ENCODE measurements at places on chromosomes 11 and 22.

- DNase-seq = no peak
Measured at GRCh38 chr22:30864441-30865420, 103.8 kb downstream of the MORC2 start.

- DNase-seq = no peak
Measured at GRCh38 chr11:96647621-96648020, 257.8 kb downstream of the JRKL start.

- no peak for DNase-seq
Measured at GRCh38 chr11:67449116-67449844, 3.2 kb downstream of the GPR152 start.

DNA sequence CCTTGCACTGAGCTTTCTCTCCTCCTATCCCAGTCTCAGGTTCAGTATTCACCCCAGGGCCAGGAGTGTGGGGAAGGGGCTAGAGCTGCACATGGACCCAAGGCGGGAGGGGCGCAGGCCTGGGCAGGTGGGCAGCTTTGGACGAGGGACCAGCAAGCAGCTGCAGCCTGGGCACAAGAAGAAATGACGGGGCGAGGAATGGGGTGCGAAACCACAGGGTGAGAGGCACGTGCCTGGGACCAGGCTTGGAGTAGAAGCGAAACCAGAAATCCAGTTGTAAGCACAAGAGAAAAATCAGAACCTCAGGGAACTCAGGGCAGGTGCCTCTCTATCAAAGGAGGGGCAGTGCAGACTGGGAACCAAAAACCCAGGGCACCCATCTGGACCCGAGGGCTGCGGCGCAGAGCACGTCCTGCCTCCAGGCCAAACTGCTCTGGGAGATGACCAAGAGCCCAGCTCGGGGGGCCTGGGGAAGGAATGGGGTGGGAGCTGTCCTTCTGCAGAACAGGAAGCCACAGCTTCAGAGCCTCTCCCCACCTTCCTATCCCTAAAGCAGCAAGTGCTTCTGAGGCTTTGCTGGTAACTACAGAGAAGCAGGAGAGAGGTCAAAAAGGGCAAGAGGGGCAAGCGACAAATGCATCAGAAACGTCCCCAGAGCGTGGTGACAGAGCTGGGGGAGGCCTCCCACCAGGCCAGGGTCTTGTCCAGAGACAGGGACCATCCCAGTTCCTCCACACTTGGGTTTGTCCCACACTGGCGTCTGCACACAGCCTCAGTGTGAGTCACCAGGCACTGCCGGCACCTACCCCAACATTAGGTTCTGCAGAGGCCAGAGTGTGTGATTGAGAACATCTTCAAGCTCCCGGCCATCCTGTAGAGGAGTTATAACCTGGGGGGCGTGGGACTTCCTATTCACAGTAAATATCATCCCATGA, 18.3 kb upstream of the TMPRSS4 start:
- DNase-seq = no peak

GRCh38 chr22:38879108-38879729, 7.2 kb upstream of the CBX6 start:
- DNase-seq = no peak

DNA sequence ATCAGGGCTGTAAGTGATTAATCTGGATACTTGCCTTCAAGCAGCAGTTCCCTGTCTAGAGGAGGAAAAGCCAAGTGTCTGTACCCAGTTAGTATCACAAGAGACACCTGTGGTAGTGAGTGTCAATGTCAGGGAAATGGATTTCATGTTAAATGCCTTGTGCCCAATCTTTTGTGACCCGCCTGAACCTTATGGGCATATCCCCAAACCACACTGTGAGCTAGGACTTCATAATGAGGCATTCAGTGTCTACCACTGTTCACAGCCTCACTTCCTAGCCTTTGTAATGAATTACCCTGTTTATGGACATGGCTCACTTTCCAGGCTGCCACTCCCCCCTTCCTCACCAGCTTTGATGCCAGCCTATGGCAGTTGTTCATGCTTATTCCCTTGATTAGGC, 125.1 kb downstream of the TRIM44 start:
- no peak for DNase-seq

DNA sequence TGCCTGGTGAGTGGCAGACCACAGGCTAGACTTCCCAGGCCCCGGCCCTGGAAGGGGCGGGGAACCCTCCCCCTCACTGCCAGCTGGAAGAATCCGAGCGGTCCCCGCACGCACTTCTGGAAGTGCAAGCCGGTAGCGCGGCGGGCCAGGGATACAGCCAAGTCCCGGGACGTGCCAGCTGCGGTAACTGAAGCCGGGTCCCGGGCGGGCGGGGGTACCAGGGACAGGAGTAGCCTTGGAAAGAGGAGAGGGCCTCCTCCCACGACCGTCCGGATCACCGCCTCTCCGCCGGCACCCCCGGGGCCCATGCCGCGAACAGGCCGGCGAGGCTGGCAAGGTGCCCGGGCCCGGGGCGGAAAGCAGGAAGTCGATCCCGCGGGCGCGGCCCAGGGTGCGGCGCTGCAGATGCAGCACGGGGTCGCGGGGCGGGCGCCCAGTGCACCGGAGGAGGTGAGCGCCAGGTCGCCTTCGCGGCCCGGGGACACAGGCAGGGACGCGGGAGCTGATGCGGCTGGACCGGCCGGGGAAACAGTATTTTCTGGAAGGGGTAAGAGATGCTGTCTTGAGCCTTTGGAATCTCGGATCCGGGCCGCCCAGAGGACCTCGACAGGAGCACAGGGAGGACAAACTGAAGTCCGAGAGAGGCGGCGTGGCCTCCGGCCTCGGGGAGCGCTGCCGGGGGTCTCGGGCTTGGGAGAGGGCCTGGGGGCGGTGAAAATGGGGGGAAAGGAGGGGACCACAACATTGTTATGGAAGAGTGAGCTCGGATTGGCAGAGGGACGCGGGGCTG, 783 bp upstream of the SLC35C1 start:
- peak; percentile 65 for DNase-seq

DNA sequence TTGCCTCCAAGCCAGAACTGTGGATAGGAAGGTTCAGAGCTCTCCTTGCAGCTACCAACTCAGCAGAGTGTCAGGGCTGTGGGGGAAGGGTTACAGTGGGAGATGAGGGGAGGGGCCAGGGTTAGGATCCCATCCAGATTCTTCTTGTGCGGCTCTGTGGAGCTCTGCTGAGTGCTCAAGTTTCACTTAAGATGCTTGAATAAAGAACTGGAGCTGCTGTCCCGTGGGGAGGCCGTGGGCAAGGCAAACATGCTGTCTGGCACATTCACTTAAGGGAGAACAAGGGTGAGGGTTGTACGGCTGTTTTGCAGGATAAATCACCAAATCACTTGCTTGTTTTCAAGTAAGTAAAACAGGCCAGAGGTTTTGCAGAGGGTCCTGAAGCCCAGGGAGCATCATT, 197.1 kb downstream of the FAM76B start:
- DNase-seq = peak; percentile 71

- no peak for DNase-seq
Measured at GRCh38 chr22:32423664-32424063, 11.6 kb upstream of the RTCB start.

DNA sequence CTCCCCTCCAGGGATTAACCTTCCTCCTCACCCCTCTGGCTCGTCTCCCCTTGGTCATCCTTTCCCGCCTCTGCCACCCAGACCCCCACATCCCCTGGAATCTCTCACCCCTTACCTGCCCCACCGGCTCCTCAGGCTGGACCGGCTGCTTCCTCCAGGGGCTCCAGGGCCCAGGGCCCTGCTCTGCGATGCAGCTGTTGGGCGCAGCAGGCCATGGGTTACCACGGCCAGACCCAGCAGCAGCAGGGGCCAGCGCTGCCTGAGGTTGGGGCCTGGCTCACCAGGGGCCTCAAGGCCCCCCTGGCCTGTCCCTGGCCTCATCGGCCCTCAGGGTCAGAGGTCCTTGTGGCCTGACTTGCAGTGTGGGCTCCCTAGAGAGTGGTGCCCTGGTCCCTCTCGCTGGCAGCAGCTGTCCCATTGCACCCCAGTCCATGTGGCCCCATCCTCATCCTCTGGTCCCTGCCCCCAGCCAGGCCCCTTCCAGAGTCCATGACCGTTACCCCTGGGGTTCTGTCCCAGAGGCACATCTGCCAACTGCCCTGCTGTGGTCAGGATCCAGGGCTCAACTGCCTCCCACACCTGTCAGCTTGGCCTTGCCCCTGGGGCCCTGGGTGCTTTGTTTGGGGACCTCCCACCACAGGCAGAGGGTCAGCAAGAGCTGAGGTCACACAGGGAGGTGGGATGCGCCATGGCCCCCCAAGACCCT, at the start of gene IGLL1:
IGLL1 (minus strand) TSS at position 421 of the 706 bp plus-strand sequence; CDS start at position 321, 100 bp downstream.
- DNase-seq = no peak

DNA sequence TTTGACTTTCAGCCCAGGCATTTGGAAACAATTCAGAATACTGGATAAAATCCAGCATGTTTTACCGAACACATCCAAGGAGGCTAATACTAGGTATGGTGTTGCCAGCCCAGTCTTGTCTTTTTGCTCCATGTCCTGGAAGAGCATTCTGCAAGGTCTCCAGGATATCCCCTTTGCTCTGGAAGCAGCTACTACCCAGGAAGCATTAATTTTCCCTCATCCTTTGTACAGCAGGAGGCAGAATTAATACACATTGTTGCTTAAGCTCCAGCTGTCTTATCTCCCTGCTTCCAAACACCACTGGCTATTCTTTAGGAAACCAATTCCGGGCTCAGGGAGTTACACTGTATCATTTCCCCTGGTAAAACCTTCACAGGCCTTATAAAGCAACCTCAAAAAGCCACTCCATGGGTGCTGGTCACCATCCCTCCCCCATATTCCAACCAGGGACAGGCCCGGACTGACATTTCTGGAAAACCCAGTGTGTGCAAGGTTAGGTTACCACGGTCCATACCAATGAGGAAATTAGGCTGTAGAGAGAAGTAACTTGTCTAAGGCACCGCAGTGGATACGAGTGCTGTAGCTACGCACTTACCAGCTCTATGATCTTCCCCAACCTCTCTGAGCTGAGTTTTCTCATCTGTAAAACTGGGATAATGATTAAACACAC, 1.5 kb upstream of the UBASH3B start:
- DNase-seq = no peak

GRCh38 chr11:74846770-74847169, 98.1 kb downstream of the RNF169 start:
- DNase-seq = no peak

GRCh38 chr11:125170510-125171031, 6.0 kb downstream of the PKNOX2 start:
- DNase-seq = peak; percentile 85

- DNase-seq = peak; percentile 0
Measured at GRCh38 chr11:8531312-8531711, 62.7 kb downstream of the STK33 start.

Measured in fibroblast of skin of scalp (primary cell).